ENCODE measurements at places on chromosomes 1 and 21. TPM values are rescaled to one million over a fixed set of nuclear protein-coding genes. Genes with fewer than 3 reads are reported as not detected.

- peaks cover 10% of the 10 kb centered on the region for H3K27me3 ChIP-seq
- H3K4me1 ChIP-seq: no peaks in the 10 kb centered on the region
- DNase-seq: no peak
- no peak overlapping the region for H3K27ac ChIP-seq
Measured at GRCh38 chr1:217021956-217022355, 298.7 kb upstream of the ESRRG start.

GRCh38 chr21:44691686-44692085 lies 5.3 kb upstream of the KRTAP10-12 start:
- peaks cover 5% of the 10 kb centered on the region for H3K36me3 ChIP-seq
- no peak overlapping the region for H3K4me3 ChIP-seq
- H3K27ac ChIP-seq: no peak overlapping the region
- no peak for DNase-seq
- H3K27me3 ChIP-seq: peaks cover 50% of the 10 kb centered on the region

- no peaks in the 10 kb centered on the region for H3K36me3 ChIP-seq
- DNase-seq: no peak
- H3K4me3 ChIP-seq: no peak overlapping the region
- no peaks in the 10 kb centered on the region for H3K4me1 ChIP-seq
- H3K27ac ChIP-seq: no peak overlapping the region
- H3K27me3 ChIP-seq: peaks cover 8% of the 10 kb centered on the region
Measured at GRCh38 chr1:37250371-37250770, 216.1 kb upstream of the GRIK3 start.

GRCh38 chr1:114164840-114165543 lies 11.3 kb upstream of the SYT6 start:
- H3K4me3 ChIP-seq: no peak overlapping the region
- no peaks in the 10 kb centered on the region for H3K36me3 ChIP-seq
- H3K4me1 ChIP-seq: no peaks in the 10 kb centered on the region
- no peak for DNase-seq
- H3K27me3 ChIP-seq: peaks cover 43% of the 10 kb centered on the region

DNA sequence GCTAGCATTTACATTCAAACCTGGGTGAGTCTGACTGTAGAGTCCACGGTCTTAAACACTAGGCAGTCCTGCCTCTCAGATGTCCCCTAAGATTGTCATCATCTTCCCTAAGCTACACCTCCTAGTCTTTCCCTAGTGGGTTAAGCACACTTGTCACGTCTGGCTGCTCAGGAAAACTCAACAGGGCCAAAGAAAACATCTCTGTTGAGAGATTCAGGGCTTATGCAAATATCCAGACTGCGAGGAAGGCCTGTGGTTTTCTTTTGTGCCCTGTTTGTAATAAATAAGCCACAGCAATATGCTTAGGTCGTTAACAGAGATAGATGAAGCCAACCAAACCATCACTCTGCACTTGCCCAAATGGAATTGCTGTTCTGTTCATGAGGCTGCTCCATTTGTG lies 472.6 kb upstream of the DEPDC1 start:
- H3K4me1 ChIP-seq: no peaks in the 10 kb centered on the region
- no peaks in the 10 kb centered on the region for H3K27me3 ChIP-seq
- no peak overlapping the region for H3K27ac ChIP-seq
- no peak overlapping the region for H3K4me3 ChIP-seq
- DNase-seq: no peak
- no peaks in the 10 kb centered on the region for H3K36me3 ChIP-seq

The AADACL3 gene
- total RNA-seq: not detected

The SIM2 gene
- total RNA-seq: 0.60 TPM

The TNFRSF1B gene
- total RNA-seq: not detected

All from chondrocyte (in vitro differentiated cells).